ENCODE measurements at places on chromosomes 11 and 22.

- peak; percentile 78 for DNase-seq
Measured at GRCh38 chr11:72736452-72737069, 15.6 kb downstream of the ARAP1 start.

DNA sequence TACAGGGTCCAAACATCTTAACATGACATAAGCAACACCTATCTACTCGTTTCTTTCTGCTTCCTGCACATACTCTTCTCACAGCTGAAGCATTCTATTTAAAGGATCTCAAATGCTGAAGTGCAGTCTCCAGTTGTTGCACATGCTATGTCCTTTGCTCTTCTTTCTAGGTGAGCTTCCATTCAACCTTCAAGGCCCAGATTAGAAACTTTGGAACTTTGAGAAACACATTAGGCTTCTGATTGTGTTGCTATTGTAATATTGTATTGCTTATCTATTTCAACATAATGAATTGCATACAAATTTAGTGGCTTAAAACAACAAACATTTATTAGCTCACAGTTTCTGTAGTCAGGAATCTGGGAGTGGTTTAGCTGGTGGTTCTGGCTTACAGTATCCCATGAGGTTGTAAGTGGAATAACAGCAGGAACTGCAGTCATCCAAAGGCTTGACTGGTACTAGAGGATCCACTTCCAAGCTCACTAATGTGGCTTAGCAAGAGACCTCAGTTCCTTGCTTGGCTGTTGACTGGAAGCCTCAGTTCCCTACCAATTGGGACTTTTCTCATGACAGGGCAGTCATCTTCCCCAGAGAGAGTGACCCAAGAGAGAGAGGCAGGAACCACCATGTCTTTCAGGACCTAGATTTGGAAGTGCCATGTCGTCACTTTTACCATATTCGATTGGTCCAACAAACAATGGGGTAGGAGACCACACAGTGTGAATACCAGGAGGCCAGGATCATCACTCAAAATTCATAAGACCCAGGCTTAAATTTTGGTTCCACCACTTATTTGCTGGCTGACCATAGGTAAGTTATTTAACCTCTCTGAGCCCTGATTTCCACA, 27.2 kb upstream of the RASSF10 start:
- DNase-seq = no peak

DNA sequence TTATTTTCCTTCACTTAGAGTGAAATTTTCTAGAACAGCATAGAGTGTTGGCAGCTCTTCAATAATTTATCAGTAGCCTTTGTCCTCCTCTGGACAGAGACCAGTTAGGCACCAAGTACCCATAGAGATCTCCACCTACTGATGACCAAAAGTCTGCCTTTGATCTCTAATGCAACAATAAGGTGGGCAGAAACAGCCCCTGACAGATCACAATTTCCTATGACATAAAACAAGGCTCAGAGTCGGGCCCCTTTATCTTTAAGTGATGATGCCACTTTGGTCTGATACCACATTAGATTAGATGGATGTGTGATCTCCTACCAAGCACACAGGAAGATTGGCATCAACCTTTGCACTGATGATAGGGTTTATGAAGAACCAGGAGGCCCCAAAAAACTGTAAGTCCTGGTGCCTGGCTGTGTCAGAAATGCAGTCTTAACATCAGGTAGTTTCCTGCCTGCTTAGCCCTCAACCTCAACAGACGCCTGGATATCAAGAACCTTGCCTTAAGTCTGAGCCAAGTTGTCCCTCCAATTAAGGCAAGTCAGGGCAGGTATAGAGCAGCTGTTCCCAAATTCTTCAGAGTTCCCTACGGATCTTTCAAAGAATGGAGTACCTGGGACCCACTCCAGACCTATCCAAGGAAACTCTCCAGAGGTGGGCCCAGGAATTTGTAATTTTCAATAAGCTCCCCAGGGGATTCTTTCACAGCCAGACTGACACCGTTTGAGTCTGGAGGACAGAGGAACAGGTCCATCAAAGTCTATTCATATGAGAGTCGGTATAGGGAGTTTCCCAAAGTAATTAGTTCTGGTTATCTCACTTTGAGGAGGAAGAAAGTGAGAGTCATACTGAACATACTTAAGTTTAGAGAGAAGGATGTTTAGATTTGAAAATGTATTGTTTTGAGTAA, 30.6 kb upstream of the TMPRSS4 start:
- DNase-seq = peak; percentile 49

GRCh38 chr22:41893591-41894375, 21.1 kb downstream of the SHISA8 start:
- DNase-seq = no peak

GRCh38 chr22:37818409-37819104, 4.6 kb upstream of the GALR3 start:
- DNase-seq = peak; percentile 54

DNA sequence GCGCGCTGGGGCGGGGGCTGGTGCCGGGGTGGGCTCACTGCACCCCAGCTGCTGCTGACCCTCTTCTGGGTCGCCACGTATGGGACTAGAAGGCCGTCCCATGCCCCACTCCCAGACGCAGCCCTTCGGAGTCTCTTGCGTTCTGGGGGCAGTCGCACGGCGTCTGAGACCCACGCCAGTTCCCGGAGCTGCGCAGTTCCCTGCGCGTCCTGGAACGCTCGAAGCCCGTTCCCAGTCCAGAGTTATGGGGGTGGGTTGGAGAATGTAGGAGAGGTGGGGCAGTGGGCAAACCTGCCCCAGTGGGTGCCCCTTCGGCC, 375 bp downstream of the LAYN start:
- DNase-seq = no peak

DNA sequence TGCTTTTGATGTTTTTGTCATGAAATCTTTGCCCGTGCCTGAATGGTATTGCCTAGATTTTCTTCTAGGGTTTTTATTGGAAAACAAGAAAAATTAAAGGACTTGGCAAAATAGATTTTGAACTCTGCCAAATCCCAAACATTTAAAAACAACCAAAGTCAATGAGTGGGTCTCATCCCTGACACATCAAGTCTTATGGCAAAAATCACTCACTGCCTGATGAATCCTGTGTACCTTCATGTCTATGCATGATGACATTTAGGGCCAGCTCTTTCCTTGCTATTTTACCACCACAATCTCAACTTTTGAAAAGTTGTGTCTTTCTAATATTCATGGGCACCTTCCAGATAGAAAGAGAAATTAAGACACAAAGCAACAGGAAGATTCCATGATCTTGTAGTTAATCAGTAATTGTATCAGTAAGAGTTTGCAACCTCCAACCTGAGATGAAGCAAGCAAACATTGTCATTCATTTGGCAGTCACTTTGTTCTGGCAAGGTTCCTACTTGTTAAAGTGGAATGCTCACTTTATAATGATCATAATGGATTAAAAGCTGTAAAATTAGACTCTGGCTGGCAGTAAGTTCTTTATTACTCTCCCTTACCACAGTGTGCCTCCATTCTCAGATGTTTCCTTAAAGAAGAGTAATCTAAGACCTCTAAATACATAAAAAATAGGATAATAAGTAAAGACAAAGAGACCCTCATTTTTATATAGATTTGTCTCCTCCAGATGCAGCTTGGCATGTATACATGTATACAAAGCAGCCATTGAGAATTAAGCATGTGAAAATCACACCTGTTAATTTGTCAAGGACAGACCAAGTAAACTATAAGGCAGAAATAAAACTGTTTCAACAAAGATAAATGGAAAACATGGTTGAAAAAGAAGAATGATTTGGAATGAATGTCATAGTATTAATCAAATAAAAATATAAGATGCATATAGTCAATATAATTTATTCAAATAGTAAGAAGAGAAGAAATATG, 51.6 kb downstream of the ETS1 start:
- no peak for DNase-seq

DNA sequence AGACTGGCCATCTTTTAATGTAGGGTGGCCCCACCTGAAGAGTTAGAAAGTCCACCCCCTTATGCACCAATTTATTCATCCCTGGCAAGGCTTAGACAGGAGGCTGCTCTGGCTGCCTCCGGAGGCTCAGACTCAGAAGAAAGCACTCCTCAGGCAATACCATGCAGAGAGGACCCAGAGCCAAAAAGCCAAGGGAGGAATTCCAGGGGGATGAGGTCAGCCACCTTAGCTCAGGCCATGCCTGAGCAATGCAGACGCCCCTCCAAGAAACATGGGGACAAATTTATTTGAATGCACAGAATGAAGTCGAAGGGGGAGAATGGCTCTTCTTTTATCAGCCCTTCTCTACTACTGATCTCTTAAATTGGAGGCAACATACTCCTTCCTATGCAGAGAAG, 39.7 kb upstream of the GLYAT start:
- no peak for DNase-seq

DNA sequence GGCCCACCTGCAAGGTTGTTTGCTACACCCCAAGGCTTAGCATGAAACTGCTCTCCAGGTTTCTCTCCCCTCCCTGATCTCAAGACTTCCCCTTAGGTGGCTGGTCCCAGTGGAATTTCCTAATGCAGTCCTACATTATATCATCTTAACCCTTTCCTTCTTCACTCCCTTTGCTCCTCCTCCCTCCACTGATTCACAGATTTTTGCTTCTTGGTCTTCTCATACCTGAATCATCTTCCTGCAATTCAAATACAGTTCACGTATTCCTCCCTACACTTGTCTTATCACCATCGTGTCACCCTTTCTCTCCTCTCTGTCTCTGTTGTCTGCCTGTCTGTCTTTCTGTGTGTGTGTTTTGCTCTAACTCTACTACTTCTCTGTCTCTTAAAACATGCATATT, 17.0 kb downstream of the MMP10 start:
- no peak for DNase-seq

GRCh38 chr11:17753641-17754040, 19.1 kb downstream of the KCNC1 start:
- DNase-seq = no peak

GRCh38 chr11:57312511-57313021, 12.2 kb downstream of the TNKS1BP1 start:
- no peak for DNase-seq

- DNase-seq = no peak
Measured at GRCh38 chr22:41239443-41240128, 1.1 kb downstream of the CHADL start.

DNA sequence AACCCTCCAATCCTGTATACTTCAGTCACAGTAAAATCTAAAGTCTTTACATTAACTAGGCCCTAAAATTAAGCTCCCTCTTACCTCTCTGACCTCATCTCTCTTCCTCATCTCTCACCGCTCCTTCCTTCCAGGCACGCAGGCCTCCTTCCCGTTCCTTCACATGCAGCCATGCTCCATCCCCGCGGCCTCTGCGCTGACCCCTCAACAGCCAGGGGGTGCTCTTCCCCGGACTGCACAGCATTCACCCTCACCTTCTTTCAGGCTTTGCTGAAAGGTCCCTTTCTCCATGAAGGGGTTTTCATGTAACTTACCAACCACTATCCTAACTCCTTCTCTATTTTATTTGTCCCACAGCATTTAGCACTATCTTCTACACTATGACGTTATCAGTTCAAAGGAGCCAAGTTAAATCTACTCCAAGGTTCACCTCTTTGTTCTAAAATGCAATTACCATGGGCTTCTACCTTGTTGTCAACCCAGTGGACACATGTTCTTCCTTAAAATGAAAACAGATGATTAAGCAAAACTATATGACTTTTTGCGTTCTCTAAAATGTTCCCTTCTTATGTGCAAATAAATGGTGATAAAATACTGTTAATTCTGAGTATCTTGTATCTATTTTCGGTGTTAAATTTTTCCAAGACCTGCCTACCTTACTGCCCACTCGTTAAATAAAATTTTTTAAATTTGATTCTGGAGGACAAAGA, 57.8 kb upstream of the APOA1 start:
- no peak for DNase-seq

GRCh38 chr22:46290121-46290842, 6.4 kb upstream of the GTSE1 start:
- DNase-seq = no peak

DNA sequence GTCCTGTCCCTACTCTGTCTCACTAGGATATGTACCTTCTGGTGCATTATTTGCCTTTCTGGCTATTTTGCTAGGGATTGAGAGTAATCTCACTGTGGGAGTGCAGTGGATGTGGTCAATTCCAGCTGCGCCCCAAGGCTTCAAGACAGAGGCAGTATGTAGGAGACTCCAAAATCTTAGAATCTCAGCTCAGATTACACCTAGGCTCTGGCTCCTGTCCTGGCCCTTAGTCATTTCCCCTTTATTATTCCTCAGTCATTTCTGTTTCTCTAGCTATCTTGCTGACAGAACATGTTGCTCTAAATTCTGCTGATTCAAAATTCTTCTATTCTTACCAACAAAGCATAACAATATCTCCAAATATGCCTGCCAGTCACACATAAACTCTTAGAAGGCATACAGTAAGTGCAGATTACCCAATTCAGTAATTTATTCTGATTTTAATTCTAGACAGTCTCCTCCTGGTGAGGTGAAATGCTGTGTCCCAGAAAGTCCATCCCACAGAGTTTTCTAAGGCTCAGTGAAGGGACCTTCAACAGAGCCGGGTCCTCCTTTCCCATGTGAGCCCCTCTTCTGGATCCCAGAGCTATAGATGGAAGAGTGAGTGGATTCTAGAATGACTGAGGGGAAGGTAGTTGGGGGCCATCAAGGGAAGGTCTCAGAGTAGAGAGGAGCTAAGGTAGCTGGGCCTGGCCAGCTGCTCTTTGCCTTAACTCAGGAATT, 24.3 kb upstream of the GLYATL1 start:
- DNase-seq = no peak

DNA sequence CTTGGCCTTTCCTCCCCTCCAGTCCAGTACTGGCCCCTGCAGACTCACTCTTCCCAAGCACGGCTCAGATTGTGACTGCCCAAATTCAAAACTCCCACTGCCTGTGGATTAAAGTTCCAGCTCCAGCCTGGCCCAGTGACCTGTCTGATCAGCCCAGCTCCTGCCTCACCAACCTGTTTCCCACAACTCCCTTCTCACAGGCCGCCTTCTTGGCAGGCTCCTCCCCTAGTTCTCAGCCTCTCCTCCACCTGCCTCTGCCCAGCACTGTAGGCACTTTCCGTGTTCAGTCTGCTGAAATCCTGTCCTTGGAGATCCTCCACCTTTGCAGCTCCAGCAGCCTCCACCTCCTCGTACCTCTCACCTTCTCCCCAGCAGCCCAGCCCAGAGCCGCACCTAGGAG, 68.6 kb downstream of the MICAL2 start:
- no peak for DNase-seq

DNA sequence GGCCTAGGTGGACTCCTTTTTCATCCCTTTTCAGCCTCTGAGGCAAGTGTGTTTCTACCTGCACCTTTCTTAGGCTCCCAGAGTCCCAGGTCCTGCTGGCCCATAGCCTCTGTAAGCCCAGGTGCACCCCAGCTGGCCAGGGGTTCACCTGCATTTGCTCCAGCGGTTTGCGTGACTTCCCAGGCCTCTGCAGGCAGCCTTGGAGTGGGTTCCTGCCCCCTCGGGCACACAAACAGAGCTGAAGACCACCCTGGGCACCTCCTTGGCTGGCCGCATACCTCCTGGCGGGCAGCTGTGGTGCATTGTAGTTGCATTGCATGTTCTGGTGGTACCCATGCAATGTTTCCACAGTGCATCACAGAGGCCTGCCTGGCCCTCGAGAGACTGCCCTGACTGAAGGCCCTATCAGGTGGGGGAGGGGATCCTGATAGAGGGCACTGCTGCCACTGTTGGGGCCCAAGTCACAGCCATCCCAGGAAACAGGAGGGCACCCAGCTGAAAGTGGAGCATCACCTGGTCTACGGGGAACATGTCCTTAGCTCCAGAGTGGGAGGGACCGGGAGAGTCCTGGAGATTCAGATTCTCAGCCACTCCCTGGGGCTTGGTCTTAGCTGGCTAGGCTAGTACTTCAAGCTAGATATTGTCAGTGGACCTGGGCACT, 14.1 kb downstream of the SHISA8 start:
- DNase-seq = no peak

GRCh38 chr11:46246521-46246920, 30.9 kb upstream of the CREB3L1 start:
- DNase-seq = no peak
